ENCODE measurements at places on chromosomes 5 and 9.
A peak's percentile ranks its signal among the peaks of the same experiment; 100 is the strongest.

DNA sequence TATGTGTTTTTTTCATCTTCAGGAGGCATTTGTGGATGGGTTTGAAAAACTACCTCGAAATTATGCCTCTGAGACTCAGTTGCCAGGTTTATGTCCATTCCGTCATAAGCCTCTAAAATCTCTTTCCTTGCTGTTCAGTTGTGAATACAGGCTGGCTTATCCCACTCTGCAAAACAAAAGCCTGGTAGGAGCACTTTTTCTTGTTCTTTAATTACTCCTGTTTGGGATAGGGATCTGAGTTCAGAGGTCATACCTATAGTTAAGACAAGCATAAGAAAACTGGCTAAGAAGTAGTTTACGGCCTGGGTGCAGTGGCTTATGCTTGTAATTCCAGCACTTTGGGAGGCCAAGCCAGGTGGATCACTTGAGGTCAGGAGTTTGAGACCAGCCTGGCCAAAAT is 24.4 kb downstream of the ZNF131 start:
- DNase-seq = no peak

- peak; percentile 40 for DNase-seq
Measured at GRCh38 chr5:66864240-66864884, 268.2 kb downstream of the MAST4 start.

- DNase-seq = no peak
Measured at GRCh38 chr5:143239882-143240518, 163.5 kb downstream of the NR3C1 start.

DNA sequence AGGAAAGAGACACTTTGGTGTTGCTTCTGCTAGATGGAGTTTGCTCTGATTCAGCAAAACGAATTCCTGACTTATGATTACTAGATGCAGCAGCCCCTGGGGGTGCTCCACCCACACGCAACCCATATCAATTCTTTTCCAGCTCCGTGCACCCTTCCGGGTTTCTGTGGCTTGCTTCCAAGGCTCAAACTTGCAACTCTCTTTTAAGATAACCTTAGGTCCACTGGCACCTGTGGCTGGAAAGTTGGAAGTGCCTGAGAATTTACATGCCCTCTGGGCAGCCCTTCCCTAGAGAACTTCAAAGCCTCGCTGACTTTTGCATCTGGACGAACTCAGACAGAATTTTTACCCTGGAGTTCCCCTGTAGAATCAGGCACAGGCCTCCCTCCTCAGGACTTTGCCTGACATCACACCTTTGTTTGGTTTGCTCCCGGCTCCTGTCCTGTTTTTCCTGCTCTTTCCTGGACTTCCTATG is 224.9 kb downstream of the SNX18 start:
- DNase-seq = peak; percentile 33

DNA sequence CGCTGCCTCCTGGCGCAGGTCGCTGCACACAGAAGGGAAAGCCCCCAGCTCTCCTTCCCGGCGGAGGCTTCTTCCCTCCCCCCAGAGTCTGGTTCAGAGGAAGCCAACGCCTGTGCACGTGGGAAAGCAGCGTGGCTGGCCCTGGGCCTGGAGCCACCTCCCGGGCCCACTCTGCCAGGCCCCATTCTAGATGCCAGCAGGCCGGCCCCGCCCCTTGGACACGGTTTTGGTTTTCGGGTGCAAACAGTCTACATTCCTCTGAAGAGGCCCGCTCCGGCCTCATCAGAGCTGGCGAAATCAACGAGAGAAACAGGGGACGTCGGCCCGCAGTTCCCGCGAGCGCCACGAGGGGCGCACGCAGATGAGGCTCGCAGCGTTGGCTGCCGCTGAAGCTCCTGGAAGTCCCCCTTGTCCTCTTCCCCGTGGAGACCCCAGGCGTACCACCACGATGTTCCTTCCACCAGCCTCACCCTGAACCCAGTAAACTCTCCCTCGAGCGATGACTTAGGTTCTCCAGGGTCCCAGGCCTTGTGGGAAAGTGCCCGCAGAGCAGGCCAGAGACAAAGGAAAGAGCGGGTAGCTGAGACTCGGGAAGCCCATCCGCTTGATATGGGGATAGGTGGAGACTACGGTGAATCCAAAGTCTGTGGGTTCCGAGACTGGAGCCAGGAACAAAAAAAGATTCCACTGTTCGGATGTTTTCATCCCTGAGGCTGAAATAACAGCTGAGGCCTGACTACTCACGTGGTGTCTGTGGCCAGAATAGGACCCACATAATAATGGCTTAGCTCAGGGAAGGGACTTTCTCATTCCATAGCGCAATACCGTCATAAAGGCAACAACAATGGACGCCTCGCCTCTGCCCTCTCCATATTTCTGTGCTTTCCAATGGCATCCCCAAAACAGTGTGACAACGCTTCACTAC is 64.2 kb downstream of the KLF4 start:
- DNase-seq = peak; percentile 63

GRCh38 chr9:90552317-90552716 is 90.3 kb downstream of the DIRAS2 start:
- no peak for DNase-seq

DNA sequence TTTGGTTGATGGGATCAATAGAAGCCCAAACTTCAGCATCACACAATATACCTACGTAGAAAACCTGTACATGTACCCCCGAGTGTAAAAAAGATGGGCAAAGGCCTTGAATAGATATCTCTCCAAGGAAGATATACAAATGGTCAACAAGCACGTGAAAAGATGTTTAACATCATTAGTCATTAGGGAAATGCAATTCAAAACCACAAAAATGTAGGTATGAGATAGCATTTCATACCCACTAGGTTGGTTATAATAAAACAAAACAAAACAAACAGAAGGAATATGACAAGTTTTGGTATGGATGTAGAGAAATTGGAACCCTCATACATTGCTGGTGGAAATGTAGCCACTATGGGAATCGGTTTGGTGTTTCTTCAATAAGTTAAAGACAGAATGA is 33.1 kb upstream of the PPARGC1B start:
- no peak for DNase-seq

- no peak for DNase-seq
Measured at GRCh38 chr5:56327809-56328208, 94.7 kb upstream of the ANKRD55 start.

- no peak for DNase-seq
Measured at GRCh38 chr9:124452326-124452725, 2.1 kb downstream of the ADGRD2 start.

GRCh38 chr9:116274293-116274692 is 120.7 kb downstream of the PAPPA start:
- no peak for DNase-seq

- no peak for DNase-seq
Measured at GRCh38 chr5:132260714-132261551, 3.4 kb downstream of the PDLIM4 start.

- no peak for DNase-seq
Measured at GRCh38 chr9:87595610-87596009, 97.9 kb downstream of the DAPK1 start.

DNA sequence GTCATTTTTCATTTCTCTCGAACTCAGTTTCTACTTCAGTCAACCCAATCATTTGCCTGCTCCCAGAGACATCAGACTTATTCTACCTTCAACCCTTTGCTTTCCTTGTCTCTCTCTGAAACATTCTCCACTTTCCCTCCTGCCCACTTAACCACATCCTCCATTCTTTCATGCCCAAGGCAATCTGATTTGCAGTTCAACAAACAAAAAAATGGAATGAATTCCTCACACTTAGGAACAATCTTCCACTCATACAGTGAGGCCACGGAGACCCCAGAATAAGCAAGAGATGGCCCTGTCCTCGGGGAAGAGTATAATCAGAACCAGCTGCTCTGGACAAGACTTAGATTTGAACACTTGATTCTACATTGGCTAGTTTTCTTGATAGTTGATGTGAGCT is 180.5 kb downstream of the RFK start:
- no peak for DNase-seq

DNA sequence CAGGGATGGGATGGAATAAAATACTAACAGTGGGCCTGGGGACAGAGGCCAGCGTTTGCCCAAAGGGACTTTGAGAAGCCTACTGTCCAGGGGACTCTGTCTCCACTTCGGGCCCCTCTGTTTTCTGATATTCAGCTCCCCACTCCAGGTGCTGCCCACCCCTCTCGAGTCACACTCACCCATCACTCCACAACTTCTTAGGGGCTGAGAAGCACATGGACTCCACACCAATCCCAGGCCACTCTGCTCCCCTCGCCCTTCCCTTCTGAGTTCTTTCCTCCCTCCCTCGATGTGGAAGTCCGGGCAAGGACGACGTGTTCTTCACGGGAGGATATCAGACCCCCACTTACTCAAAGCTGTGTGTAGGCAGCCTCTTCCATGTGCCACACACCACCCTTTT is 124.5 kb downstream of the BARX1 start:
- DNase-seq = no peak

GRCh38 chr5:174272671-174273070 is 227.2 kb downstream of the NSG2 start:
- DNase-seq = no peak

DNA sequence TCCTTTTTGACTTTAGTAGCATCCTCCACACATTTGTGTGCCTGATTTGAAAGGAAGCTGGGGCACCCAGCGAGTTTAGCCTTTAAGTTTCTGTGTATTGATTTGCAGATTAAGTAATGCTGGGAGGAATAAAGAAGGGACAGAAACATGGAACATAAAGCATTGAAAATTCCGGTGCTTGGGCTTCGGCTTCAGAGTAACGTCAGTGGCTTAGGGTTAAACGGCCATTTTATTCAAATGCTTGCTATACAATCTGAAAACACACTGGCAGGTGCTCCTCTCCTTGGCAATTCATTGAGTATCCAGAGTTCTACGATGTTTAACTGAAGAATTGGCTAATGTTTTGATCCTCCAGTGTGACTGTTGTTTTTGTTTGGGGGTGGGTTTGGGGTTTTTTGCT is 58.0 kb upstream of the FSD1L start:
- no peak for DNase-seq

DNA sequence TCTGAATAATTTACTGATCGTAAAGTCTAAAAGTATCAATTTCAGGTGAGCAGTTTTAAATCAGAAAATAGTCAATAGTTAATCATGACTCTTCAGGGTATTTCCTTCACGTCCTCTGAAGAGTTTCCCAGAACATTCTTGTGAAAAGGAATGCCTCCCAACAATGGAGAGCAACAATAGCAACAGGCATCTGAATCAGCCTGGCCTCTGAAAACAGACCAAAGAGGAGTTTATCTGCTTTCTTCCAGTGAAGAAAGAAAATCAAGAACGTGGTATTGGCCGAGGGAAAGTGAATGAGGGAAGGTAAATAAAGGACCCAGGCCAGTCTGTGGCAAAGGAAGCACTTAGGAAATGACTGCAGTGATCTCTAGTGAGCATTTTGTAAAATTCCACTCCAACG is 26.1 kb upstream of the RASGEF1C start:
- no peak for DNase-seq

GRCh38 chr5:87909382-87909781 is 359.3 kb downstream of the TMEM161B start:
- no peak for DNase-seq

GRCh38 chr5:72202331-72202825 is 95.1 kb downstream of the MAP1B start:
- DNase-seq = no peak

GRCh38 chr9:94173632-94174031 is 85.5 kb upstream of the ZNF169 start:
- no peak for DNase-seq

GRCh38 chr9:131218370-131218769 is 57.9 kb downstream of the FAM78A start:
- no peak for DNase-seq

DNA sequence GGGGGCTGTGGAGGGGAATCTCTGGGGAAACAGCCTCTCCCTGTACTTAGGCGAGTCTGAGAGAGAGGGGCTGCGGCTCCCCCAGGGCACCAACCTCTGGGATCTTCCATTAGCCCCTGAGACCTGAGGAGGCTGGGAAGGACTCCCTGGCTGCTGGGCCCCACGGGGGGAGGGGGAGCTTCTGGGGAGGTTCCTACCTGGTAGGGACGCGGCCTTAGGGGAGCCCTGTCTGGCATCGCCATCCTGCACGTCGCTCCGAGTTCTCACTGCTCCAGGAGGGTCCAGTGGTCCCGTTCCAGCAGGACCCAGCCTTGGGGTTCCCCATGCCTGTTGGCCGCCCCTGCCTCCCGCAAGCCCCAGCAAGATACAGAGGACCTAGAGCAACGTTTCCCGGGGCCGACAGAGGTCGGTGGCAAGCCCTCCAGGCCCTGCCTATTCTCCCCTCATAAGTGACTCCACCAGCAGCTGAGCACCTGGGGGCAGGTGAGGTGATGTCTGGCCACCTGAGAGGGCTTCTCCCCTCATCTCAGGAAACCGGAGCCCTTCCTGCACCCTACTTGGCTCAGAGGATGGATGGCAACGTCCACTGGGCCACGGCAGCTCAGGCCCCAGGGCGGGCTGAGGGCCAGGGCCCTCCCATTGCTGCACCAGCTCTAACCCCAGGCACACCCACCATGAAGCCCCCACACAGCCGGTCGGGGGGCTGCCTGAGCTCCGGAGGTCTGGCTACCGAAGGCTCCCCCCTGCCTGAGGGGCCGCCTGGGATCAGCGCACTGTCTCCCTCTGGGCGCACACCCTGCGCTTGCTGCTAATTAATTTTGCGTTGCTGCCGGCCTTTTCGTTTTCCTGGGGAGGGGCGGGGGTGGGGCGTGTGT is 22.5 kb downstream of the TPPP start:
- peak; percentile 19 for DNase-seq

- no peak for DNase-seq
Measured at GRCh38 chr5:162274679-162275078, 207.1 kb downstream of the GABRG2 start.

DNA sequence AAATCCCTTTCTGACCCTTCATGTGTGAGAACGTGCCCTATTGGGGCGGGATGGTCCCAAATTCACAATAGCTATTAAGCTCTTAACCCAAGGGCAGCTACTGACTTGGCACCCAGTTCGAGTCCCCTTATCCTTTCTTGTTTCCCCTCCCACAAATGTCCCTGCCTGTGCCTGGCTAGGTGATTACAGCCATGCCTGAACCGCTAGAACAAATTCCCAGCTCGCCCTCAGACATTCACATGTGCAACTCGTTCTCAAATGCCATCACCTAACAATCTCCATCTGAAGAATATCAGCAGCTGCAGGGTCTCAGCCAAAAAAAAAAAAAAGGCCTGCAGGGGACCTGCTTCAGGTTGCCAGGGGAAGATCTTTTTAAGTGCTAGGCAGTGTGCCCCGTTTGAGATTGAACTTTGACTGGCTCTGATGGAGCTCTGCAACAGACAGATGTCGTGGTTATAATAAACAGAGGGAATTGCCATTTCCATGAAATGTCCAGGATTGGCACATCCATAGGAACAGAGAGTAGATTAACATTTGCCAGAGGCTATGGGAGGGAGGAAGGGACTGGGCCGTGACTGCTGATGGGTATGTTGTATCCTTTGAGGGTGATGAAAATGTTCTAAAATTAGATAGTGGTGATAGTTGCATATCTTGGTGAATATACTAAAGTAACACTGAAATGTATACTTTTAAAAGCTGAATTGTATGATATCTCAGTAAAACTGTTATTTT is 347.2 kb upstream of the WWC1 start:
- no peak for DNase-seq
